GM12865 (cell line): ENCODE measurements at places on chromosomes 16 and 17.

- DNase-seq = peak; percentile 27
These were observed 971 bp downstream of the MINK1 start for GRCh38 chr17:4833941-4834680.

DNA sequence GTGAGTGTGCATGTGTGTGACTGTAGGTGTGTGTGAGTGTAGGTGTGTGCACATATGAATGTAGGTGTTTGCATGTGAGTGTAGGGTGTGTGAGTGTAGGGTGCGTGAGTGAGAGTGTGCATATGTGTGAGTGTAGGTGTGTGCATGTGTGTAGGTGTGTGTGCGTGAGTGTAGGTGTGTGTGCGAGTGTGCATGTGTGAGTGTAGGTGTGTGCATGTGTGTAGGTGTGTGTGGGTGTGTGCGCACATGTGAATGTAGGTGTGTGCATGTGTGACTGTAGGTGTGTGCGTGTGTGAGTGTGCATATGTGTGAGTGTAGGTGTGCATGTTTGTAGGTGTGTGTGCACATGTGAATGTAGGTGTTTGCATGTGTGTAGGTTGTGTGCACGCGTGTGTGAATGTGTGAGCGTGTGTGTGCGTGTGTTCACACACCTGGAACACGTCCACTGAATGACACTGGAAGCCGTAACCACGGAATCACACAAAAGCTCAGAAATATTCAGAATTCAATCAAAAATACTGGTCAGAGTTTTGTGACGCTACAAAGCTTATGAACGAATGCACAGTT, 30.6 kb downstream of the MRM3 start:
- DNase-seq = no peak

GRCh38 chr16:46848768-46849764, 18.1 kb upstream of the C16orf87 start:
- no peak for DNase-seq

GRCh38 chr17:33228548-33228947, 64.5 kb downstream of the ASIC2 start:
- no peak for DNase-seq

GRCh38 chr17:32189343-32189742, 47.0 kb downstream of the RHOT1 start:
- DNase-seq = no peak
